B cell (primary cell): ENCODE measurements at places on chromosomes 4 and X. TPM values are rescaled to one million over a fixed set of nuclear protein-coding genes. Genes with fewer than 3 reads are reported as not detected.

ANOS1 gene
- 0.10 TPM in 1 of 2 replicates, not detected in the other for total RNA-seq

GPR143 gene
- total RNA-seq = not detected in 2 replicates

ARMCX6 gene
- total RNA-seq = 48.2 and 51.6 TPM in 2 replicates

SGCB gene
- 9.7 and 12.8 TPM in 2 replicates for total RNA-seq

POLR2B gene
- 108 and 110 TPM in 2 replicates for total RNA-seq

DNA sequence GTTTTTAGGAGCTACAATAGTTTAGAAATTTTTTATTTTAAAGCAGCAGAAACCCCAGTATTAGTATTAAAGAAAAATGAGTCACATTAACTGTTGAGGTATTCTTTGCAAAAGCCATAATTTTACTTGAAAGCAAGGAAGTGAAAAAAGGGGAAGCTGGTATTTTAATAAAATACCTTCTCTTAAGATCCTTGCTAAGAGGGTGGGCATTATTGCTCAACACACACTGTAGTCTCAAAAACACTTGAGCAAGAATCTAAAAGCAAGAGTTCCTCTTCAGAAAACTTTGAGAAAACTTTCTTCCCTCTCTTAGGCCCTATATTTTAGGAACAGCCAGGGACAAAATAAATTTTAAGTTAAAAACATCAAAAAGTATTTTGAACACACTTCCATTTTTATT lies 259.4 kb upstream of the DIAPH2 start:
- H3K27ac ChIP-seq = no peak overlapping the region
- no peak for DNase-seq
- H3K27me3 ChIP-seq = no peaks in the 10 kb centered on the region
- H3K36me3 ChIP-seq = no peaks in the 10 kb centered on the region
- no peak overlapping the region for H3K4me3 ChIP-seq
- no peaks in the 10 kb centered on the region for H3K4me1 ChIP-seq

DNA sequence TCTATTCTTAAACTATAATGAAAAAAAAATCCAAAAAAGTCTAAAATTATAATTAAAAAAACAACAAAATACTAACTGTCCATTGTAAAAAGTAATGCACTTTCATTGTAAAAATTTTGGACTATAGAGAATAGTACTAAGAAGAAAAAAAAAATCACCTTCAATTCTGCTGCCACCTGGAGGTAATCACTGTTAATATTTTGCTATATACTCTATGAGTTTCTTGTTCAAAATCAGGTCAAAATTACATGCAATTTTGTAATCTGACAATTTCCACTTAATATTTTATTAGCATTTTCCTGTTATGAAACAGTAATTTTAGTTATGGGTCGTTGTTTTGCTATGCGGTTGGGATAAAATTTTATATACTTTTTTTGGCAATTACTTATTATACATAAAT lies 62.0 kb downstream of the HTT start:
- DNase-seq = no peak
- H3K27ac ChIP-seq = no peak overlapping the region
- peaks cover 85% of the 10 kb centered on the region for H3K36me3 ChIP-seq
- H3K4me3 ChIP-seq = no peak overlapping the region
- no peaks in the 10 kb centered on the region for H3K4me1 ChIP-seq

- no peak for DNase-seq
- no peak overlapping the region for H3K4me3 ChIP-seq
- peaks cover 3% of the 10 kb centered on the region for H3K27me3 ChIP-seq
- no peak overlapping the region for H3K27ac ChIP-seq
- H3K4me1 ChIP-seq = no peaks in the 10 kb centered on the region
Measured at GRCh38 chrX:125198546-125198945, 121.1 kb upstream of the TEX13C start.

- no peaks in the 10 kb centered on the region for H3K27me3 ChIP-seq
- H3K27ac ChIP-seq = no peak overlapping the region
- no peak for DNase-seq
- peaks cover 4% of the 10 kb centered on the region for H3K4me1 ChIP-seq
- no peaks in the 10 kb centered on the region for H3K36me3 ChIP-seq
Measured at GRCh38 chr4:10629394-10629793, 55.2 kb downstream of the CLNK start.

DNA sequence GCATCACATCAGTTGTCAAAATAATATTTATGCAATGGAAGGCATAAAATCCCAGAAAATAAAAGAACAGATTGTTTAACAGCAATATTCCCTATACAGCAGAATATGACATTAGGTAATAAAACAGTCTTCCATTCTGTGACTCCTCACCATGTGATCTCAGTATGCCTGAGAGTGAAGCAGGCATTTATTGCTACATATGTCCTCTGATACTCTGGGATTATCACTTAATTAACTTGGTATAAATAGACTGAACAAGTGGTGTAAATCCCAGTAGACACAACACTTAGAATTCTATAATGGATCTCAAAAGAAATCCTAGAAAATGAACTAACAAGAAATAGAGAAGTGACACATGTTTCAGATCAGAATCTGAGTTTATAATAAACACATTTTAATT lies 841.3 kb downstream of the PDHA2 start:
- H3K4me3 ChIP-seq = no peak overlapping the region
- no peak for DNase-seq
- H3K27me3 ChIP-seq = no peaks in the 10 kb centered on the region

- H3K27me3 ChIP-seq = no peaks in the 10 kb centered on the region
- peak; percentile 64 for DNase-seq
- peak overlapping the region; percentile 48 for H3K27ac ChIP-seq
- H3K4me3 ChIP-seq = peak overlapping the region; percentile 6
- H3K36me3 ChIP-seq = no peaks in the 10 kb centered on the region
Measured at GRCh38 chr4:40173470-40173875, 23.4 kb upstream of the RHOH start.

DNA sequence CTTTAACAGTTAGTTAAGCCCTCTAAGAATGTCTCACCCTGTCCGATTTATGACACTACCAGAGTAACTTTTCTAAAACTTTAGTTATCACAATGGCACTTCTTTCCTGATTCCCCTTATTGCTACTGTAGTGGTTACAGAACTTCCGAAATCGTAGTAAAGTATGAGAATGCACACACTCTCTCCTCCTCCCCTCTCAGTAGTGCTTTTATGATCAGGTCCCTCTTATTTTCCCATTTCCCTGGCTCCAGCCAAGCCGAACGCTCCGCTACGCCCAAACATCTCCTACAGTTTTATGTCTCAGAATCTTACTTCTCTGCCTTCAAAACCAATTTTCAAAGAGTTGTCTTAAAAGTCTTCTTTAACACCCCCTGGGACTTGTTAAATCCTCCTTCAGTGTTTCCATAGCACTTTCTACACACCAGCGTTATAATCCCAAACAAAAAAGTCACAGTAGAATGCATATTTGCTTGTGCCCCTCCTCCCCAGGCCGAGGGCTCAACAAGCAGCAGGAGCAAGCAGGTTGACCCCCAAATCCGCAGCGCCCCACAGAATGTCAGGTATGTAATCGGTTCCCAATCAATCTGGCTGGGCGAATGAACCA lies 671 bp downstream of the HPF1 start:
- H3K4me1 ChIP-seq = peaks cover 20% of the 10 kb centered on the region
- no peaks in the 10 kb centered on the region for H3K27me3 ChIP-seq
- DNase-seq = peak; percentile 22
- no peak overlapping the region for H3K27ac ChIP-seq

- H3K4me1 ChIP-seq = no peaks in the 10 kb centered on the region
- H3K36me3 ChIP-seq = no peaks in the 10 kb centered on the region
- no peak overlapping the region for H3K27ac ChIP-seq
Measured at GRCh38 chr4:176970853-176971252, 178.1 kb upstream of the VEGFC start.

- no peak overlapping the region for H3K4me3 ChIP-seq
- H3K36me3 ChIP-seq = no peaks in the 10 kb centered on the region
- no peak for DNase-seq
- no peaks in the 10 kb centered on the region for H3K4me1 ChIP-seq
- no peak overlapping the region for H3K27ac ChIP-seq
Measured at GRCh38 chr4:100175858-100176257, 14.4 kb downstream of the DDIT4L start.

- H3K27ac ChIP-seq = no peak overlapping the region
- no peaks in the 10 kb centered on the region for H3K4me1 ChIP-seq
- no peak overlapping the region for H3K4me3 ChIP-seq
- no peaks in the 10 kb centered on the region for H3K27me3 ChIP-seq
Measured at GRCh38 chr4:61336916-61337315, 136.8 kb downstream of the ADGRL3 start.

GRCh38 chrX:71438750-71439149 lies 72.6 kb downstream of the TAF1 start:
- DNase-seq = no peak
- no peak overlapping the region for H3K4me3 ChIP-seq
- H3K27ac ChIP-seq = peak overlapping the region; percentile 57
- peaks cover 1% of the 10 kb centered on the region for H3K36me3 ChIP-seq
- H3K27me3 ChIP-seq = no peaks in the 10 kb centered on the region
- H3K4me1 ChIP-seq = peaks cover 6% of the 10 kb centered on the region

- no peak overlapping the region for H3K4me3 ChIP-seq
- no peak overlapping the region for H3K27ac ChIP-seq
- DNase-seq = no peak
Measured at GRCh38 chr4:67120369-67120768, 424.9 kb downstream of the CENPC start.

- no peak overlapping the region for H3K27ac ChIP-seq
- no peaks in the 10 kb centered on the region for H3K27me3 ChIP-seq
- no peak for DNase-seq
- no peaks in the 10 kb centered on the region for H3K4me1 ChIP-seq
- no peak overlapping the region for H3K4me3 ChIP-seq
Measured at GRCh38 chrX:29466456-29466855, 748.9 kb upstream of the MAGEB2 start.

- DNase-seq = no peak
- no peak overlapping the region for H3K4me3 ChIP-seq
- H3K36me3 ChIP-seq = no peaks in the 10 kb centered on the region
- no peaks in the 10 kb centered on the region for H3K4me1 ChIP-seq
- H3K27ac ChIP-seq = no peak overlapping the region
- no peaks in the 10 kb centered on the region for H3K27me3 ChIP-seq
Measured at GRCh38 chr4:187321711-187322110, 598.1 kb upstream of the FAT1 start.

- no peaks in the 10 kb centered on the region for H3K27me3 ChIP-seq
- no peak overlapping the region for H3K27ac ChIP-seq
- no peaks in the 10 kb centered on the region for H3K36me3 ChIP-seq
Measured at GRCh38 chr4:182188622-182189021, 54.6 kb upstream of the TENM3 start.

GRCh38 chrX:126658447-126658846 lies 105.8 kb upstream of the DCAF12L1 start:
- H3K36me3 ChIP-seq = no peaks in the 10 kb centered on the region
- no peak for DNase-seq
- H3K27ac ChIP-seq = no peak overlapping the region
- no peaks in the 10 kb centered on the region for H3K27me3 ChIP-seq
